ENCODE measurements at places on chromosomes 11 and 22.

- no peak for DNase-seq
These were observed 4.5 kb downstream of the FAM118A start for GRCh38 chr22:45314054-45314721.

DNA sequence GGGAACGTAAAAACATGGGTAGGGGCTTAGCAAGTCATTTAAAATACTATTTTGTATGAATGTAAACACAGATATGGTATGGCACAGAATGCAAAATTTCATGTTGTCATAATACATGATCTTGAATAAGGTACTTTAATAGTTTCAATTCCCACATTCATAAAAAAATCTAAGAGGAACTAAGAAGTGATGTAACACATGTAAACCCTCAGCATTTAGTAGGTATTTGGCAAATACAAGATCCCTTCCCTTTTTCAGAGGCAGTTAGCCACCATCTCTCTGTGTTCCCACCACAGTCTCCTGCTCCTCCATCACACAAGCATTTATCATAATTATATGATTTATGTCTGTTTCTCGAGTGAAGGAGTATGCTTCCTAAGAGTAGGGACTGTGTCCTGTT lies 251.8 kb downstream of the TENM4 start:
- DNase-seq = no peak

DNA sequence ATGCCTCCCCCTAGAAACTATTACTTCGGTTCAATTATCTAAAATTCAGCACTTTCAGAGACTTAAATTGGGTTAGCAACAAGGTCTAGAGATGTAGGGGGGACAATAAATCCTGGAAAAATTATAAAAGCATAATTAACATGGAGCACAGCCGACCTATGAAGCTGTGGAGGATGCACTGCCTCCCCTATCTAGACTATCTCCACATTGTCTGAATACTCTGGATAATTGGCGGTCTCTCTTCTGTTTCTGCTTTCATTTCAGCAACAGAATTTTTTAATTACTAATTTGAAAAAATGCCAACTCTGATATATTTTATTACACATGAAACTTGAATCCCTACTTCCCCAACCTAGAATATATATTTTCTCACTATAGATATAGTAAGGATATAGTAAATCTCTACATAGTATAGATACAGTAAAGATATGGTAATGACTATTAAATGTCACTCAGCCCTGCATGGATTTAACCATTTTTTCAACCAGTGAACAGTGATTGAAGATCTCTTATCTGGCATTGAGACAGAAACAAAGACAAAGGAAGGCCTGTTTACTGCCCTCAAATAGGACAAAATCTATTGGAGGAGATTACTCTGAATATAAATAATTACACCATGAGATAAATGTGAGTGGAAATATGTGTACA lies 157.6 kb downstream of the BLID start:
- DNase-seq = no peak

DNA sequence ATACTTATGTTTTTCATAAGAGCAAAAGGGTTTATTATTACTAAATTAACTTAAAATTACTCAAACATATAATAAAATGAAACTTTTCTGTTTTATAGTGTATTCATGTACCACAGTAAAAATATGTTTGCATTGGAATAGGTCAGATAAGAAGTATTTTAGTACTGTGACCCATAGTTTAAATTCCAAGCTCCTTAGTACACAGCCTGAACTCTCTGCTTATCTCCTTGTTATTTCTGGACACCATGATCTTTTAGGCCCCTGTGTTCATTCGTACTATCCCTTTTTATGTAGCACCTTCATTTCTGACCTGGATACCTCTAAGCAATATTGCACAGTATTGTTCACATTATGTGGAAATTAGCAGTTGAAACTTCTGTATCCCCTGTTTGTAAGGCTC lies 296.7 kb upstream of the SYN3 start:
- DNase-seq = no peak
